ENCODE measurements at places on chromosomes 3 and 15.

- no peak for DNase-seq
Observed at GRCh38 chr15:38689522-38689921, 124.9 kb upstream of the RASGRP1 start.

- DNase-seq = no peak
Observed at GRCh38 chr3:45852828-45853227, 10.9 kb upstream of the LZTFL1 start.

DNA sequence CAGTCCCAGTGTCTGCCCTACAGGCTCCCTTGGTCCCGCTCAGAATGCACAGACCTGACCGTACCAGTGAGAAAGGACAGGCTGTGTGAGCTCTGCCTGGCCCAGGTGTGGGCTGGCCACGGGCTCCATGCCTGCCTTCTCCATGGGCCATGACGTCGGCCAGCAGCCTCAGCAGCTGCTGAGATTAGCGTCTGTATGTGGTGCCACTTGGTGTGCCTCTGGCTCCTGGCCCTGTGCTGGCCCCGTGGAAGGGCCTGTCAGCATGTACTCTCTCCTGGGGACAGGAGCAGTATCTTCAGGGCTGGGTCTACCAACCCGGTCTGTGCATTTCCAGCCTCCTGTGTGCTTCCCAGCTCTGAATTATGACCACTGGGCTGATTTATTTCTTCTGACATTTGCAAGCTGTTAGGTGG is 25.7 kb downstream of the KLF13 start:
- DNase-seq = no peak

- DNase-seq = no peak
Observed at GRCh38 chr15:31486506-31486905, 159.9 kb downstream of the KLF13 start.

DNA sequence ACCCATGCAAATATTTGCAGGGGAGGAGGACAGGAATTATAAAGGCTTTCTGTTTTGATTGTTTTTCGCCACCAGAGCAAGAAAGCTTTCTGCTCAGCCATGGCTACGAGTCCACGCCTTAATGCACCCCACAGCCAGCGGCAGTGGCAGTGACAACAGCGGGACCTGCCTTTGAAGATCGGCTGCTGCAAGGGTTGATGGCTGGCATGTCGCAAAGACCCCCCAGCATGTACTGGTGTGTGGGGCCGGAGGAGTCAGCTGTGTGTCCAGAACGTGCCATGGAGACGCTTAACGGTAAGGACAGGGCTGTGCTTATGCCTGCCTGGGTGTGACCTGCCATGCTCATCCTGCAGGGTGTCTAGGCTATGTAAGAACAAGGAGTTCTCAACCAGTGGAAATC is 5.3 kb downstream of the LRRK1 start:
- DNase-seq = no peak

GRCh38 chr3:194886836-194887235 is 201.2 kb downstream of the FAM43A start:
- no peak for DNase-seq

GRCh38 chr15:59330649-59331048 is 42.0 kb downstream of the MYO1E start:
- DNase-seq = no peak

DNA sequence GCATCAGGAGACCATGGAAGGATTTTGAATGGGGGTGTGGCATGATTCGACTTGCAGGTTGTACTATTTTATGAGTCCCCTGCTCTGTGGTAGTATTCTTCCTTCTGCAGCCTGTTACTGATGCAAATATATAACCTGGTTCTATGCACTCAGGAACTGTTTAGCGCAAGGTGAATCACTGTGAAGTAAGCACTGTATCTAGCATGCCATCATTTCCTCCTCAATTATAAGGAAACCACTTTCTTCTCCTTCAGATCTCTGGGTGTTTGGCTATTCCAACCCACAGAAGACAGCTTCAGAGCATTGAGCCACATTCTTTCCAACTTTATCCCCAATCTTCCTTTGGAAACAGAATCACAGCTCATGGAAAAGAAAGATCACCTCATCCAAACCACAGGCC is 176.7 kb downstream of the DIPK2A start:
- no peak for DNase-seq

- no peak for DNase-seq
Observed at GRCh38 chr3:56773986-56774385, 27.8 kb downstream of the ARHGEF3 start.

GRCh38 chr3:135109681-135110080 is 314.6 kb downstream of the EPHB1 start:
- DNase-seq = no peak

DNA sequence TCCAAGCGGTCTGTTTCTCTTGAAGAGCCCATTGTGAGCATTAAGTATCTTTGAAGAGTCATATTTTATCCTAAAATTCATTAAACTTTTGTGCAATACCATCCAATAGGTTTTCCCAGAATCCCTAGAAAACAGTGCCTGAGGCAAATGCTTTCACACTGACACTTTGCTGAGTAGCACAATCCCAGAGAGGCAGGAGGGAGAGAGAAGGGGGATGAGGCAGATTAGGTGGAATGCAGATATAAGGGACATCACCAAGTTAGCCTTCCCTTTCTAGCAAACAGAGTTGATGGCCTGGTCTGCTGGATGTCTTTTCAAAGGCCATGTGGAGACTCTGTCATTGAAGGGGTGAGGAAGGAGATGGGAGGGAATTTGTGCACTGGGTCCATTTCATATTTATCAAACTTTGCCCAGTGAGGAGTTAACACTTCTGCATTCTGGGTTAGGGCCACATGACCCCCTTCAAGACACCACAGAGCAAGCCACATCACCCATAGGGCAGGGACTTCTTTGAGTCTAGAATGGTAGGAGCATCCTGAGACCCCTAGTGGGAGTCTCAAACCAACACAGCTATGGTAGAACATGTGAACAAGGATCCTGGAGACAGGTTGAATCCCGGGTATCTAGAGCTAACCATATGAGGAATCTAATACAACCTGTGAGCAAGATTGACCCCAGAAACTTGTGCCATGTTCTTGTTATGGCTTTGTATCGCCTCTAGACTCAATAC is 32.0 kb upstream of the SEMA6D start:
- DNase-seq = no peak

DNA sequence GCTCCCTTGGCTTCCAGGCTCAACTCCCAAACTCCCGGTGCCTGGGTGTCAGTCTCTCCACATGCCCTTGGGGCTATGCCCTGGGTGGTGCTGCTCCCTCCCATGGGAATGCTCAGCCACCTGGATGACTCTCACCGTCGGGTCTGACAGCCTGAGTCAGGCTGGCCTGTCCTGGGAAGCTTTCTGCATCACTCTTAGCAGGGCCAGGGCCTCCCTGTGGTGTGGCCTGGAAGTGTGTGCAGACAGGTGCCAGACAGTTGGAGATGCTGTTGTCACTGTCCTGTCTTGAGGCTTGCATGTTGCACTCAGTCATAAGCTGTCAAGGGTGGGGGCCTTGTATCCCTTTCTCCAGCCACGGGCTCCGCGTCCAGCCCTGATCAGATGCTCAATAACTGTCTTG is 71.7 kb downstream of the GABRG3 start:
- DNase-seq = no peak

DNA sequence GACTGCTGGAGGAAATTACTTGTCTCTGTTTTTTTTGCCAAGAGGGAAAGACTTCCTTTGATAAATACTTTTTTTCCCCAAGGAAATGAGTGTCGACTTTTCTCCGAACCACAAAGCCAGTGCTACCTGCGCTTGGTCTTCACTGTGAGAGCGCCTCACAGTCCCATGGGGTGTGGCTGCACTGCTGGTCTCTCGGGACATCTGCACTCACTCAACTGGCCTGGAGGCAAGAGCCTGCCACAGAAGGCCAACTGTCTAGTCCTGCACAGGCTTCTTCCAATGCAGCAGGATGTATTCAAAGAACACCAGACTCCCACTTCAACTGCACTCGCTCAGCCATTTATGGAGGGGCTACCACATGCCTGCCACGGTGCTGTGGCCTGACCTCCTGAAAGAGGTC is 40.6 kb upstream of the CGNL1 start:
- no peak for DNase-seq

- DNase-seq = no peak
Observed at GRCh38 chr15:74784426-74785193, 2.7 kb downstream of the CSK start.

DNA sequence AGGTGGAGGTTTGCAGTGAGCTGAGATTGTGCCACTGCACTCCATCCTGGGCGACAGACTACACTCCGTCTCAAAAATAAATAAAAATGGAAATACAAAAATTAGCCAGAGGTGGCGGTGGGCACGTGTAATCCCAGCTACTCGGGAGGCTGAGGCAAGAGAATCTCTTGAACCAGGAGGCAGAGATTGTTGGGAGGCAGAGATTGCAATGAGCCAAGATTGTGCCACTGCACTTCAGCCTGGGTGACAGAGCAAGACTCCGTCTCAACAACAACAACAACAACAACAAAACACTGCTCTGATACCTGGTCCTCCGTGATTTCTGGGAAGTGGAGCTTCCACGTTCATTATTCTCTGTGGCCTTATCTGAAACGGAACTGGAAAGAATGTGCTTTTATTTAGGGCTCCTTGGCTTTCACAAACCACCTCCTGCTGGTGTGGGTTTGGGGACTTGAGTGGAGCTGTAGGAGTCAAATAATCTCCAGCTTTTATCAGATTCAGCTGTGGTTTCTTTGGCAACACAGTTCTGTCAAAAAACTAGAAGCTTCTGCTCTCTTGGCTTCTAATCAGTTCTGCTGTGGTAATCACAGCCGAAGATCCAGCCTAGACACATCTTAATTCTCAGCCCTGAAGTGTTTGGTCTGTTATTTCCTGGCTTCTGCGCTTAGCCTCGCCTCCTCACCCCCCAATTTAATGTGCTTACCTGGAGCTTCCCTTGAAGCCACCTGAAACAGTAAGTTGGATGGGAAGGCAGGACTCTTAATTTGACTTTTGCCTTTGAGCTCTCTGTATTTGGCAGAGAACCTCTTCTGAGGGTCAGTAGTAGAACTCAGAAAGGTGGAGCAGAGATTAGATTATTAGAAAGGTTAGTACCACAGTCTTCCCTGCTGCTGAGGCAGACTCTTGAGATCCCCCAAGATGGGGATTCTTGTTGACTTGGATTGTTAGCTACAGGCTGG is 21.4 kb downstream of the IRAK2 start:
- no peak for DNase-seq

GRCh38 chr3:197495999-197496745 is 59.6 kb downstream of the BDH1 start:
- DNase-seq = no peak

DNA sequence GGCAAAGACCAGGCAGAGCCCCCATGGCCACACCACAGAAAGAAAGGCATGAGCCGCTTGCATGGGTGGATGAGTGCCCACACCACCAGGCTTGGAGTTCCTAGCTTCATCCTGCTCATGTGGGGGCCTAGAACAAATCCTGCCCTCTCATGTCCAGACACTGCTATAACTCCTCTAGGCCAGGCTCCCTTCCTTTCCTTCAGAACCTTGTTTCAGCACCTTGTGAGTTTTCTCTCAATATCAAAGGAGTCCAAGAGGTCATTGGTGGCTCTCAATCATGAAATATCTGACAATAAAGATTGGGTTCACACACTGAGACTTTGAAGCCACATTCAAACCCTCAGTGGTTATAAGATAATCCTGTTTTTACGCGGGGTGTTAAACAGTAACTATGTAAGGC is 12.7 kb downstream of the SLC6A20 start:
- no peak for DNase-seq

DNA sequence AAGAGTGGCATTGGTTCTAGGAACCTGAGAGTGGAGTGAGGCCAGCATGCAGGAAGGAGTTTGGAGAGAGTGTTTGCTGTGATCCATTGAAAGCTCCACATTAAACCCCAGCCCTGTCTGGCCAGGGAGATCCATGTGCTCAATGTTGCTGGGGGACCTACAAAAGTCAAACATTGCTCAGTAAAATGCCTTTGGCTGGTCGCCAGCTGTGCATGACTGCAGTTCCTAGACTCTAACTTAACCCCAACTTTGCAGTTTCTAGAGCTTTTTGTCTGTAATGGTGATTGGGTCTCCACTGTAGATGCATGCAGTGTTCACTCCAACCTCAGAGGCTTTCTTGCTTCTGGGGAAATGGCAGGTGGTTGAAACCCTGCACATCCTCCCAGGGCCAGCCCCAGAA is 99.7 kb upstream of the ABHD17C start:
- DNase-seq = no peak

DNA sequence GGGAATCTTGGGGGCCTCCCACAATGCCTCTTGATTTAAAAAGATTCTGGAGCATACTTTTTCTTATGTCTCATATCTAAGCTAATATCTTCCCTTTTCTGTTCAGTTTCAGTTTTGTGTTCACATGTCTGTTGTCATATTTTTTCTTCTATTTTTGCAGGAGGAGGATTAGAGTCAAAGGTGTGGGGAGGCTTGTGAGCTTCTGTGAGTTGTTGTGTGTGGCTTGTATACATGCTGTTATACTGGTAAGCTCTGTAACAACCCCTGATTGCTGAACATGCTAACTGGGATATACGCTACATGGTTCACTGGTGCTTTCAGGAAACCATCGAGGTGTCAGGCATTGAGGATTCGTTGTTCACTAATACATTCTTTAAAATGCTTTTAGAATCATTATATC is 83.5 kb downstream of the SLC25A26 start:
- no peak for DNase-seq

- no peak for DNase-seq
Observed at GRCh38 chr3:16052964-16053363, 121.5 kb upstream of the GALNT15 start.

DNA sequence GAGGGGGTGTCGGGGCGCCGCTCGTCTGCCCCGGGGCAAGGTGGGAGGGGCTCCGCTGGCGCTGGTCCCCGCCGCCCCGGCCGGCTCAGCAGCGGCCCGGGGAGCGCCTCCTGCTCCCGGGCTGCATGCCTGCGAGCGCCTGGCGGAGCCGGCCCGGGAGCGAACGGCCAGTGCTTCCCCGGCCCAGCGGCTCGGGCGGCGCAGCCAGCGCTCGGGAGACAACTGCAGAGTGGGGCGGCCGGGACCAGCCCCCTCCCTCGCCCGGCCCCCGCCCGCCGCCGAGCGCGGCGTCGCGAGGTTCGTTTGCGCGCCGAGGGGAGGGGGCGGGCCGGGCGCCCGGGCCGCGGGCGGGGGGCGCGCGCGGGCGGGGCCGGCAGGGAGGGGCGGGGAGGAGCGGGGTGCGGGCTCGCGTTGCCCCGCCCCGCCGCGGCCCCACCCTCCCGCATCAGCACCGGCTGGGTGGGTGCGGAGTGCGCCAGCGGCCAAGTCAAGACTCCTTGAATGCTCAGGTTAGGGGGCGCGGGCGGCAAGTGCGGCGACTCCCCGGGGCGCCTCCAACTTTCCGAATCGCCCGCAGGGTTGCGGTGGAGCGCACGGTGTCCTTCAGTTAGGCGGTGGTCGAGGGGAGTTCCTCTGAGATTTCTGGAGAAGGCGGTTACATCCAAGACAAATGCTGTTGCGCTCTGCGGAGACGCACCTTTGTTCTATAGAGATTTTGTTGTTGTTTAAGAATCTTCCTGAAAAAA is at the start of gene RGMA:
Gene RGMA (minus strand): TSS at position 231 of the 746 bp plus-strand sequence. CDS start 279 bp downstream, outside the sequence.
- DNase-seq = no peak

GRCh38 chr15:96170979-96171739 is 159.3 kb upstream of the NR2F2 start:
- no peak for DNase-seq

GRCh38 chr3:117629505-117629904 is 919.9 kb downstream of the TUSC7 start:
- DNase-seq = no peak

- no peak for DNase-seq
Observed at GRCh38 chr3:71134521-71134920, 449.0 kb downstream of the FOXP1 start.

Data from H54 (cell line).